ENCODE measurements at places on chromosomes 4 and X.

DNA sequence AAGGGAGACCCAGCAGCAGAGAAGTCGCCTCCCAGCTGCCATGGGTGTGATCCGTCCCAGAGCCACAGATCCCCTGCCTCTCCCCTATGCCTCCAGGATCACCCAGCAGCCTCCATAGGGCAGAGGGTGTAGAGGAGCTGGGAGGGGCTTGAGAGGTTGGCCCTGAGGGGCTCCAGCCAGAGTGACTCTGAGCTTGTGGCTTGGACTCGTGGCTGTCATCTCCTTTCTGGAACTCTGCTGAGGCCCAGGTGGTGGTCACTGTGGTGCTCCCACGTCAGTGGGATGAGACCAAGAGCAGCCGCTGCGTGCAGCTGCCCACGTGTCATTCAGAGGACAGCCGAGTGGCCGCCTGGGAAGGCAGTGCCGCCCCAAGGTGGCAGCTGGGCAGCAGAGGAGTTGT lies 4.2 kb downstream of the TACC3 start:
- DNase-seq: no peak

DNA sequence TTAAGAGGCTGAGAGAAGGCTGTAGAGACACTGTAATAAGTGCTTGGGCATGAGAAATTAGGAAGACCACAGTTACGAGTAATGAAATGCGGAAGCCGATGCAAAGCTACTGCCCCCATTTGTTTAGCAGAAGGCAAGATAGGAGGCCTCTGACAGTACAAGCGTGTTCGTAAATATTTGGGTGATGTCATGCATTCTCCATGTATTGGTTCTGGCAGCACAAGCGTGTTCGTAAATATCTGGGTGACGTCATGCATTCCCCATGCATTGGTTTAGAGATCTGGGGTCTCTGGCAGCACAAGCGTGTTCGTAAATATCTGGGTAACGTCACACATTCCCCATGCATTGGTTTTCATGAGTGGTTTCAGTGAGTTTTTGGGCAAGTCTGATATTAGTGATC lies 661.5 kb upstream of the FRG1 start:
- DNase-seq: no peak

GRCh38 chrX:48532161-48532560 lies 7.4 kb upstream of the TBC1D25 start:
- DNase-seq: no peak

- DNase-seq: no peak
Observed at GRCh38 chrX:112967903-112968302, 127.3 kb upstream of the AMOT start.

GRCh38 chr4:141241986-141242385 lies 21.3 kb downstream of the ZNF330 start:
- DNase-seq: no peak

DNA sequence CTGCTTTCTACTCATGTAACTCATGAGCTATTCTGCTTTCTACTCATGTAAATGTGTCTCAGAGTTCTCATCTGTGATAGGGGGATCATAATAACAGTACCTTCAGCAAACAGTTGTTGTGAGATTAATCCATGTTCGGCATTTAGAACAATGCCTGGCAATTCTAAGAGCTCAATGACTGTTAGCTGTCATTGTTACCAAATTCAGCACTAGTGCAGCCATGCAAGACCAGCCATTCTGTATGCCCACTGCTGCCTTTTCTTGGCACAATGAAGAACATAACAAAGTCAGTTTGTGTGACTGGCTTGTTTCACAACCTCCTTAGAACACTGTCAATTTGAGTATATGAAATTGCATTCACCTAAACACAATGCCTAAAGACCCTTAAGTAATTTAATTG lies 163.2 kb downstream of the ANK2 start:
- no peak for DNase-seq

DNA sequence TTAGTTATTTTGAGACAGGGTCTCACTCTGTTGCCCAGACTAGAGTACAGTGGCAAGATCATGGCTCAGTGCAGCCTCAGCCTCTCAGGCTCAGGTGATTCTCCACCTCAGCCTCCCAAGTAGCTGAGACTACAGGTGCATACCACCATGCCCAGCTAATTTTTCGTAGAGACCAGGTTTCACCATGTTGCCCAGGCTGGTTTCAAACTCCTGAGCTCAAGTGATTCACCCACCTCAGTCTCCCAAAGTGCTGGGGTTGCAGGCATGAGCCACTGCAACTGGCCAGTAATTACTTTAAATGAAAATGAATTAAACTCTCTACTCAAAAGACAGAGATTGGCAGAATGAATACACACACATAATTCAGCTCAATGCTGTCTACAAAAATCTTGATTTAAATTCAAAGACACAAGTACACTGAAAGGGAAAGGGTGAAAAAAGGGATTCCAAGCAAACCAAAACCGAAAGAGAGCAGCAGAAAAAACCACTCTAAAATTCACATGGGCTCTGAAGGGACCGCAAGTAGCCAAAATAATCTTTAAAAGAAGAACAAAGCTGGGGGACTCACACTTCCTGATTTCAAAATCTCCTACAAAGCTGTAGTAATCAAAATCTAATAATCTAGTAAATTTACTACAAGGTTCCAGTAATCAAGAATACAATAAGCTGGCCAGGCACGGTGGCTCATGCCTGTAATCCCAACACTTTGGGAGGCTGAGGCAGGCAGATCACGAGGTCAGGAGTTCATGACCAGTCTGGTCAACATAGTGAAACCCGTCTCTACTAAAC lies 11.8 kb upstream of the SPON2 start:
- DNase-seq: peak; percentile 15

DNA sequence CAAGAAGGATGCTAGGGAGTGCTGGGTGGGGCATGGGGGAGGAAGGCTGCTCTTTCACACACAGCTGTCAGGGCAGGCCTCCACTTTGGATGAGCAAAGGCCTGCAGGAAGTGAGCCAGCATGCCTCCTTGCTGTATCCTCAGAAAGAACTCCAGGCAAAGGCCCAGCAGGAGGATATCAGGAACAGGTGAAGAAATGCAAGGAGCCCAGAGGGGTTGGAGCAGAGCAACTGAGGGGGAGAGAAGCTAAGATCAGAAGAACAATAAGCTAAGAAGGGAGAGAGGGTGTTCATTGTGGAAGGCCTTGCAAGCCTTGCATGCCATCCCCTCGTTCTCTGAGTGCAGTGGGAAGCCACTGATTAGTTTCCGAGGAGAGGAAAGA lies 115.1 kb downstream of the CAMK2D start:
- no peak for DNase-seq

DNA sequence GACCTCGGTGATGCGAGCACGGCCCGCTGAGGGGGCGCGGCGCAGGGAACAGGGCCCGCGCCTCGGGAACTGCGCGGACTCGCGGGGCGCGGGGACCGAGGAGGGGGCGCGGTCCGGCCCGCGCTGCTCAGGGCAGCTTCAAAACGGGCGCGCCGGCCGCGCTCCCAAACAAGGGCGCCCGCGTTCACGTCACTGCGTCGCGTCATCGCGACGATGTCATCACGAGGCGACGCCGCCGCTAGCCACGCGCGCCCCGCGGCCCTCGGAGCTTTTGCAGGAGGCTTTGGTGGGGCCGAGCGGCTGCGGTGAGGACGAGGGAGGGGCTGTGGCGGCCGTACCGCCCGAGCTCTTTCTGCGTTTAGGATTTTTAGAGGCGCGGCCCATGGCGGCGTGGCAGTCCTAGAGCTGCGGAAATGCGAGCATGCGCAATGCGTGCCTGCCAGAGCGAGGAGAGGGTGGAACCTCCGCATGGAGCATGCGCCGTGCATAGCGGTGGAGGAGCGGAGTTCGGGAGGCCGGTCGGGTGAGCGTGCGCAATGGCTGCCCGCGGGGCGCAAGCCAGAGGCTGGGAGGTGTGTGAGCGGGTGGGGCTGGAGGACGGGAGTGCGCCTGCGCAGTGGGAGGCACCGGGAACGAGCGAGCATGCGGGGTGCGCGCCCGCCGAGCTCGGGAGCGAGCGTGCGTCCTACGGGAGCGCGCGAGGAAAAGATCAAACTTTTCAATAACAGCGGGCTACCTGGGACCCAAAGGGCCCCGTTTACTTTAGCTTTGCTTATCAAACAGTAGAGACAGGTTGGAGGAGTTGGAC lies at the start of gene PPP2R3B:
Gene PPP2R3B, minus strand, starts transcription at position 140 of the 808 bp plus-strand sequence. CDS start 216 bp downstream, outside the sequence.
- DNase-seq: peak; percentile 99

DNA sequence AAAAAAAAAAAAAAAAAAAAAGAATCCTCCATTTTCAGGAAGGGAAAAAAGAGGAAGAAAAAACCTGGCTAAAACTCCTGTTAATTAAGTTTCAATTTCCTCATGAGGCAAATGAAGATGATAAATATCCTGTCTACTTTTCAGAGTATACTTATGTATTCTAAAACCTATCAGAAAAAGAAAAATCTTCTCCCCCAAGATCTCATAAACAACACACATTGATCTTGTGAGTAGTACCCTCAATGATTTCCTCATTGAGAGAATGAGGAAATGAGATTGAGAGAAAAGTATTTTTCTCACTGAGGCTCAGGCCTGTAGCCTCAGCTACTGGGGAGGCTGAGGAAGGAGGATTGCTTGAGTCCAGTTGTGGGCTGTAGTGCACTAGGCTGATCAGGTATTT lies 146.7 kb downstream of the TET2 start:
- no peak for DNase-seq

- DNase-seq: peak; percentile 56
Observed at GRCh38 chrX:53089224-53089842, 4.6 kb upstream of the KANTR start.

DNA sequence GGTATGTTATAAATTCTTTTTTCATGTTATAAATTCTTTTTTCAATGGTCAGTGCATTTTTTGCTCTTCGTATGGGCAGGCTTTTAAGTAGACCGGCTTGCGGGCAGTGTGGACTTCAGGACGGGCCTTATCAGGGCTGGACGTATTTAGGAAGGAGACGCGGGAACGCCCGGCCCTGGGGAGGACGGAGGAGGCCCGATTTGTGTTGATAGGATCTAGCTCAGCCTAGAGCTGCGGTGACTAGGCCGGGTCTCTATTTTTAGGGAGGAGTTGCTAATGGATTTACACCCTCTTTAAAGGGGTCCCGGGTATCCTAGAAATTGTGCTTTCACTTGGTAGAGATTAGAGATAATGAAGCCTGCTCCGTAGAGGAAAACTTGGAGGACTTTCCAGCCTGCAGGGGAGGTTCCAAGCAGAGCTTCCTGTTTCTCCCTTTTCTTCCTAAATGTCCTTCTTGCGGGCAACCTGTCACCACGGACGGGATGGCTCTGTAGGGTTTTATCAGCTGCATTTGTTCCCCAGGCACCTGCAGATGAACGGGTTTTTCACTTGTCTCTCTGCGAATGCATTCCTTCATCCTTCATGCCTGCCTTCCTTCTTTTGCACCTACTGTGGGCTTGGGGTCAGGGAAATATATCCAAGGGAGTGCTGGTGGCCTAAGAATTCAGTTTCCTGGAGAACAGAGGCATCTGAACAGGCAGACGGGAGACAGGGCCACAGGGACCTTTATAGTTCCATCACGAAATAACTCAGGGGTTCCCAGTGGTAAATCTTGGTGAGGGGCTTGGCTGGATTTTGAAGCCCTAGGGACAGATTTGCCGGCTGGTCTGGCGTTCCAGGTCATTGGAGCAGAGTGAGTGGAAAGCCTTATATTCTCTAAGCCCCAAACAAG lies 1.4 kb downstream of the CD99 start:
- peak; percentile 40 for DNase-seq

DNA sequence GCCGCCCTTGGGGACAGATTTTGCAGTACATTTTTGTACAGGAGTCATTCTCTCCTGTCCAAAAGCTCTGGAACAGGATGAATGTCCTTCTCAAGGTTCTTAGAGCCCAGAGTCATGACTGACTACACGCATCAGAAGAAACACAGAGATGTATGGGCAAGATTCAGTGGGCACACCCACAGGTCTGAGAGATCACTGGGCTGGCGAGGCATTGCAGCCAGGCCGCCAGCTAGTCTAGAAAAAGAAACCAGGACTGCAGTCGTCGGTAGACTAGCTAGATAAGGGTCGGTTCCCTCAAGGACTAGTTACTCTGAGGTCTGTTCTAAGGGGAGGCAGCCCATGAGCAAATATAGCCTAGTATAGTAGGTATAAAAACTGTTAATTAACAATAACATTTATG lies 19.8 kb downstream of the GBA3 start:
- no peak for DNase-seq

DNA sequence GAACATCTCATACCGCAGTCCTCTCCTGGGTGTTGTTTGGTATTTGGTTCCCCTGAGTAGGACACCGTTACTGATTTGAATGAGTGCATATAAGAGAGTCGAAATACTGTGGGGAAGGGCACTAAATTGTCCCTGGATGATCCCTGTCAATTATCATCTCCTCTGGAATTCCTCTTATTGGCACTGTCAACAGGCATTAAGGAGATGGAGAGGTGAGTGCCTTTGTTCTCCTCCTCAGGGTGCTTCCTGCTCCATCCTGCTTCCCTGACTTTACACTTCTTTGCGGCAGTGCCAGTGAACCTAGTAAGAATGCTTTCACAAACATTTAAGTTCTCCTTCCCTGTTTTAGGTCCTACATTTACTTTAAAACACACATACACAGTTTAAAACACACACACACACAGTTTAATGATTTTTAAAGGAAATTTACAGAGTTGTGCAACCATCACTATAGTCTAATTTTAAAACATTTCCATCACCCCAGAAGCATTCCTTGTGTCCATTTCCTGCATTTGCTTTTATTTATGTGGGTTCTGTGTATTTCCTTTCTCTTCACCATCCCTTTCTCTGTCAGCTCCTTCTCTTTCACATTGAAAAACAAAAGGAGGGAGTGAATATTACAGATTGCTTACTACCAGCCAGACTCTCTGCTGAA lies 20.9 kb upstream of the ZRSR2 start:
- DNase-seq: no peak

DNA sequence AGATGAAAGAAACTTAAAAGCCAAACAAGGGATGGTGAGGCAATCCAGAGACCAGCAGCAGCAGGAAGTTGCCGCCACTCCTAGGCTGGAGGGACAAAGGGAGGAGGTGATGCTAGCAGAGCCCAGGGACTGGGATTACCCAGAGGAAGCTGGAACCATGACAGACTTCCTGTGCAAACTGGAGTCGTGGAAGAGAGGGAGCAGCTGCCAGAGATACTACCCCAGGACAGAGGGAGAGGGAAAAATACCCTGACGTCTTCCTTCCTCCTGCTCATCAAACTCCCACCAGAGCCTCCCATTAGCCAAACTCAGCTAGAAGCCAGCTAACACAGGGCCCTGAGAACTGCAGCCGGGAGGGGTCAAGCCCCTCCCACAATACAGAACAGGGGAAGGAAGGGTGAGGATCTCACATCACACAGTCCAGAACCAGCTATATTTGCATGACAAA lies 101.2 kb upstream of the KLF3 start:
- DNase-seq: peak; percentile 28

GRCh38 chrX:18674788-18675735 lies 3.2 kb upstream of the RS1 start:
- peak; percentile 73 for DNase-seq

DNA sequence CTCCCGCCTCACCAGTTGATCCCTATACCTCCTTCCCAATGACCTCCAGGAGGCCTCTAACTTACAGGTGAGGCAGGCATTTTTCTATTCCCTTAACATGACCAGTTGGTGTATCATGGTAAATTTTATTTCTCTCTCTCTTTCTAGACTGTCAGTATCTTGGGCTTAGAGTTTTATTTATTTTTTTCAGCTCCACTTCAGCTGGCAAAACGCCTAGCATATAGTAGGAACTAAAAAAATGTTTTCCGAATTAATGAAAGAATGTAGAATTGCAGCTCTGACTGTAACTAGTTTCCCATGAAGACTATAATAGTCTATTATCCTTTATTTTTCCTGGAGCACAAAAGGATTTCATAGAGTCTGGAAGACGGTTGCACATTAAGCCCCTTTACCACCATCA lies 84.8 kb downstream of the PDE5A start:
- DNase-seq: no peak
